Activated CD8-positive, alpha-beta T cell treated with anti-CD3 and anti-CD28 coated beads for 36 hours (primary cell): ENCODE measurements at places on chromosomes 5 and 9. TPM values are rescaled to one million over a fixed set of nuclear protein-coding genes. Genes with fewer than 3 reads are reported as not detected.
A peak's percentile ranks its signal among the peaks of the same experiment; 100 is the strongest.

Gene INSYN2B
- not detected for total RNA-seq

Gene FAM151B
- 0.25 TPM for total RNA-seq

GRCh38 chr5:159017786-159018185, 81.9 kb downstream of the EBF1 start:
- DNase-seq = peak; percentile 10

DNA sequence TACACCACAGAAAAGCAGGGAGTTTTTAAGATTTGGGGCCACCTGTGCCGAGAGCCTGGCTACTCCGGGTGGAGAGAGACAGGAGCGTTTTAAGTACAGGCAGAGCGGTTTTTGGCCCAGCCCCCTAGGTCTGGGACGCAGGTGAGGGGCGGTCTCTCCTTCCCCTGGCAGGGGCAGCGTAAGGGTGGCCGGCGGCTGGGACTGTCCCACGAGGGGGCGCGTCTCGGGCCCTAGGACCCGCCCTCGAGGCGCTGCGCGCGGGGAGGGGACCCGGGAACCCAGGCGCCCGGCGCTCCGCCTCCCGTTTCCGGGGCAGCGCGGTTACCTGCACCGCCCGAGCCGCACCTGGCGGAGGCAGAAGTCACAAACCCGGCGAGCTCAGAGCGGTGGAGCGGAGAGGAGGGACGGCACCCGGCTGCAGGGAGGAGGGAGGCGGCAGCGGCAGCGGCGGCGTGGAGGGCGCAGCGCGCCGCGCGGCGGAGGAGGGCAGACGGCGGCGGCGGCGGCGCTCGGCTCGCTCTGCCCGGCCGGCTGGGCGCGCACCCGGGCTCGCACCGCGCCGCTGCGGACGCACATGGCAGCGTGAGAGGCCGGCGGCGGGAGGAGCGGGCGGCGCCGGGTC, at the start of gene WWC1:
WWC1 (plus strand) TSS at position 304 of the 622 bp plus-strand sequence. CDS start 508 bp downstream, outside the sequence.
- peak; percentile 51 for DNase-seq

- DNase-seq = peak; percentile 23
These were observed 1.3 kb downstream of the PCSK5 start for GRCh38 chr9:75891771-75892215.

DNA sequence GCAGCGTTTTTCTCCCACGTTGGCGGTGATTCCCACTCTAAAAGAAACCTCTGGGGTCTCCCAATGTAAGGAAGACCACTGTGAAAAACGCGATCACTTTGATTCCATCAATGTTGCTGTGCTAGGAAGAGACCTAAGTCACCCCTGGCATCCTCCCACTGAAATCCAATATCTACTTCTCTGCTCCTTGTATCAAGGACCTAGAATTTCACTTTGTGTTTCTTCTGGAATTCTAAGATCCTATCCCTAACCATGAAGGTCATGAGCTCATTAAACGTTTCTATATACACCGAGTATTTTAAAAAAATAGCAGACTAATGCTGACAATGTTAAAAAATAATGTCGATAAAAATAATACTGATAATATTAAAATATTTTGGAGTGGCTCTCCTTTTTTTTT, 118.8 kb upstream of the MYO10 start:
- DNase-seq = no peak
